Activated CD4-positive, alpha-beta T cell treated with anti-CD3 and anti-CD28 coated beads, Interleukin-10, Interleukin-2, amounts not matched to agents 100 ng/mL and 50 ng/mL, durations not matched to agents 16 hours and 8 hours (primary cell): ENCODE measurements at places on chromosomes 16 and 17.

DNA sequence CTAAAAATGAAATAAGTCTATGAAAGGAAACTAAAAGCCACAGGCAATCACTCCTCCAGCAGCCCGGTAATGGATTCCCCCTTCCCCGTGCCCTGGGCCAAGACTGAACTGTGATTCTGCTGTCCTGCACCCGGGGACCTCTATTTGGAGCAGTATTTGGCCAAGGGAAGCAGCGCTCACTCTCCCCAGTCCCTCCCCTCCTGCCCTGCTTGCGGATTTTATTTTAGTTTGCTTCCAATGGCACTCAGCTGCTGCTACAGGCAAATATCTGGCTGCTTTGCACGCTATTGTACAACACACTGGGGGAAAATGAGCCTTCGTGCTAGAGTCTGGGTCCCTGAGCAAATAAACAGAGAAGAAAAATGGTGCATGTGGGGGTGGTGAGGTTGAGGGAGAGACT, 975.7 kb upstream of the RBFOX1 start:
- DNase-seq, result no peak

DNA sequence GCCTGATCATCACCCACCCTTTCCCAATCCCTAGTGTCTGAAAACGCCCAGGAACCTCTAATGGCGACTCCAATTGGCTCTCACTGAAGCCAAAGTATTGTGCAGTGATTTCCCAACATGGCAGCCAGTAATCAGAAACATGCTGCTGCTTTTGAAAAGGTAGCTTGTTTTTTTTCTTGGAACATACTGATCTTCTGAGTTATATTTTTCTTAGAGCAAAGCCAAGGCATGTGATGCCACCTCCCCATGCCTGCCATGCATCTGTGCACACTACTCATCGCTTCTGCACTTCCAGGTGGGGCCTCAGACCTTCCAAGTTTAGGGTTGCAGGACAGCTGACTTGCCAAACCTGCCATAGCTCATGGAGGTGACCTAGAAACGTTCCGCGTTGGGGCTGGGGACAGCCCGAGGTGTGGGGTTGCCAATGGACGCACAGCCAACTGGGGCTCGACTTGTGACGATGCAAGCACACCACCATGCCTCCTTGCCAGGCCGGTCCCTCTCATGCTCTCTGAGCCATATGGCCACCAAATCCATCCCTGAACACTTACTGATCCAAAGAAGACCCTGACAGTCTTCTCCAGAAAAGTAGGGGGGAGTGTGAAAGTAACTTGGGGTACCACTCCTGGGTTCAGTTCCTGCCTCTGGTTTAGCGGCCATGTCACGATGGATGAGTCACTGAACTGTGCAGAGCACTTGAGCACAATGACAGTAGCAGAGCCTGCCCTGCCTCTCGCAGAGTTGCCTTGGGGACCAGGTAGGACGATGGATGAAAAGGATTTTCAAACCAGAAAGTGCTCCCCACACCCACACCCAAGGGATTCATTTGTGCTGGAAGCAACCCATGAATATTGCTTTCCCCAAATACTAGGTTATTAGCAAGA, 155.7 kb downstream of the CCDC182 start:
- DNase-seq, result no peak

- DNase-seq, result no peak
These were observed 116.4 kb upstream of the RCVRN start for GRCh38 chr17:10021272-10021984.

DNA sequence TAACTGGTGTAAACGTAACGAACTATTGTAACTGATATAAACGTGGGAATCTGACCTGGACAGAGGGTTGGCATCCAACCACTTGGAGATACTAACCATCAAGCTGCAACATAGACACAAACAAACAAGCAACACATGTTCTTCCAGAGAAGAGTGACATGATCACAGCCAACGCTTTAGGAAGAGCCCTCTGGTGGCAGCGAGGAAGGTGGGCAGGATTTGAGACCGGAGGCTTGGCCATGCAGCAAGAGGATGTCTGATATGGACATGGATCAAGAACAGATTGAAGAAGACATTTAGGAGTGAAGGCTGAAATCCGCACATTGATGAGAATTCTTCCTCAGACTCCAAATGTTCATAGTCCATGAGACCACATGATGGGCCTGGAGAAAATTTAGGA, 40.3 kb upstream of the TNRC6A start:
- DNase-seq, result no peak

DNA sequence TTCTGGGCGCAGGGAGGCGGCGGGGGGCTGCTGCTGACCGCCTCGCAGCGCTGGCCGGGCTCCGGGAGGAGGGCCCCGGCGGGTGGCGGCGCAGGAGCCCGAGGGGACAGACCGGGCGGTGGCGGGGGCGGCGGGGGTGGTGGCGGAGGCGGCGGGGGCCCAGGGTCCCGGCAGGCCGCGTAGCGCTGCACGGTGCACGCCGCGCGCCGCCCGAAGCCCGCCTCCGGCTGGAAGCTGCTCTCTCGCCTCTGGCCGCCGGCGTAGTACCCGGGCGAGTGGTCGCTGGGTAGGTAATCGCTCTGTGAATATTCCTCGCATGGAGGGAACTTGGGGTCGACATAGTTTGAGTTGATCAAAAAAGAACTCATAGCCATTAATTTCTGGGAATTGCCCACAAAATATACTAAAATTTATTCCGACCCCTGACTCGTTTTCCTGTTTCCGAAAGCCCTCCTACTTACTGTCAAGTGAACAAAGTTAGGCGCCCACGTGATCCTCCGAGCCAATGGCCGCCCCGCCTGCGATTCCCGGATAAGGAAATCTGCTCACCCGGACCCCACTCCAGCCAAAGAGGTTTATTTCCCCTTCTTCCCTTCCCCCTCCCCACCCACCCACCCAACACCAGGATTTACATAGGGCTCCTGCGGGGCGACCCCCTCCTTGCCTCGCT, at the start of gene HOXB4:
Gene HOXB4 (minus strand): TSS at position 405 of the 670 bp plus-strand sequence. CDS start 31 bp downstream, at position 374.
- peak; percentile 82 for DNase-seq

- no peak for DNase-seq
These were observed 15.0 kb upstream of the CACNG4 start for GRCh38 chr17:66949501-66949900.

DNA sequence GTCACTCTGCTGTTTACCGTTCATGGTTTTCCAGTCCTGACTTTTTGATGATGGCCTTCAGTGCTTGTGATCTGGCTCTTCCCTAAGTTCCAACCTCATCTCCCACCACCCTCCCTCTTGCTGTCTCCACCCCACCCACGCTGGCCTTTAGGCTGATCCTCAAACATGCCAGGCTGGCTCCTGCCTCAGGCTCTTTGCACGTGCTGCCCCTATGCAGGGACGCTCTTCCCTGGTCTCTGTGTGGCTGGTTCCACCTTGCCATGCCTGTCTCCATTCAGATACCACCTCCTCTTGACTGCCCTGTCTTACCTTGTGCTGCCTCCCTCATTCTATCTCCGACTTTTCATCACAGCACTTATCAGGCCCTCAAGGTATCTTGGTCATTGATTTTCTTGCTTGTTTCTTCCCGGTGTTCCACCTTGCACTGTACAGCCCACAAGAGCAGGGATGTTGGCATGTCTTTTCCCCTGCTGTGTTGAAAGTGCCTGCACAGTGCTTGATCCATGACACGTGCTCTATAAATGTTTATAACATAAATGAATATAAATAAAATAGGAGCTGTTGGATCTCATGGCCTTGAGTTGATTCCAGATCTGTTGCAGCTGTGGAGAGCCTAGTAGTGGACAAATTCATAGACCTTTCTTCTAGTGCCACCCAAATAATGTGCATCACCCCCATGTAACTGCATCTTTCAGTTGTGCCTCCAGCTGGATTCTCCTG, 229.0 kb downstream of the SNX29 start:
- no peak for DNase-seq

DNA sequence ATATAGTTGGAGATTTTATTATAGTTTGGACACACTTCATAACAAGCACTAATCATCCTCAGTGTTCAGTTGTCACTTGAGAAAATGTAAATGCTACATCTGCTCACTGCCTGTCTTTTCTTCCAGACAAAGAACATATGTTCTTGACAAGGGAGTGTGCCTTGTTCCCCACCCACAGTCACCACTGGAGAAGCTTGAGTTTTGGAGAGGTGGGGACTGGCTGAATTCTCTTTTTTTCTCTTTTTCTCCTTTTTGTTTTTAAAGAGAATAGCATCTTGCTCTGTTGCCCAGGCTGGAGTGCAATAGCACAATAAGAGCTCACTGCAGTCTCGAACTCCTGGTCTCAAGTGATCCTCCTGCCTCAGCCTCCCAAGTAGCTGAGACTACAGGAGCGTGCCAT, 15.5 kb downstream of the RPRML start:
- no peak for DNase-seq

DNA sequence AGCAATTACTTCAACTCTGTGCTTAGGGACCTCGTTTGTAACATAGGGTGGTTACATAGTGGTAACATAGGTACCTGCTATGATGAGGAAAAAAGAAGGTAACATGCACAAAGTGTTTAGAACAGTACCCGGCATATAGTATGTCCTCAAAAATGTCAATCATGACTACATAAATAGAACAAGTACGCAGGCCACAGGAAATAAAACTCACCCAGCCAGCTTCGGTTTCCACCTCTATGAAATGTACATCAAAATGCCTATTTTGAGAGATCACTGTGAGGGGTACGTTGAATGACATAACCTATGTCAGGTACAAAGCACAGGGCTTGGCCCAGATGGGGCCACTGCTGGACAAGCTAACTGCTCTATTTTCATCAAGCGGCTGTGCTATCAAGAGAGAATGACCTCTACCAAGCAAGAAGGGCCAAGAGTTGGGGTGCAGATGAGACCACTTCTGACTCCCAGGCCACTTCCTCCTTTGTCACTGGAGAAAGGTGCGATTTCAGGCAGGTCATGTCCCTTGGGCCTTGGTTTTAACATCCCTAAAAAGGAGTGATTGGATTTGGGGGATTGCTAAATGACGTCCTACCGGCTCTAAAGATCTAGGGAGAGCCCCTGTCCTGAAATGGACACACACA, 45.4 kb downstream of the WSB1 start:
- DNase-seq, result no peak

- DNase-seq, result no peak
These were observed 15.1 kb upstream of the ABCA9 start for GRCh38 chr17:69075823-69076222.

DNA sequence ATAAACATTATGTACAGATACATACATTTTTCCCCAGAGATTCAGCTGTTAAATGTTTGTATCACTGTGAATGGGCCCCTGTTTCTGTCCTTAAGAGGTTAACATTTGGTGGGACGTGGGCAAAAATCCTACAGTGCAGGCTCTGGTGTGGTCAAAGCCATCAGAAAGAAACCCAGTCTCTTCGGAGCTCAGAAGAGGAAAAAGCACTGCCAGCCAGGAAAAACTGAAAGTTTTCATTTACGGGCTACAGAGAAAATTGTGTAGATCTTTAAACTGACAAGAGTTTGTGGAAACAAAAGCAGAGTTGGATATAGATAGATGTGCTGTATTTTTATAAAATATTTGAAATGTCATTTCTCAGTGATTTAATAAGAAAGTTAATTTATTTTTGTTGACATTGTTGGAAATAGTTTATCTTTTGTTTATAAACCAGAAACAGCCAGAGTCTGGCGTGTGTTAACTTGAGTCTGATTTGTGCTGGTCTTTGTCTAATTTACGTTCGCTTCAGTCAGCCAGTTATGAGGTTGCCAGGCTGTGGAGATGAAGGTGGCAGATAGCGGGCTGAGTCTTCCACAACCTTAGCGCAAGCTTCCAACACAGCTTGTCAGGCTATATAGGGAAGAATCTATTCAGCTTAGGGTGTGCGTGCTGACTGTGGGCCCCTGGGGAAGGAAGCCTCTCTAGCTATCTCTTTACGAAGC, 9.5 kb upstream of the TEKT3 start:
- no peak for DNase-seq

GRCh38 chr17:68512960-68513474, 787 bp downstream of the PRKAR1A start:
- DNase-seq, result no peak
